ENCODE measurements at places on chromosomes 1 and 21.
A peak's percentile ranks its signal among the peaks of the same experiment; 100 is the strongest.

- DNase-seq: peak; percentile 60
Measured at GRCh38 chr1:155648207-155649147, 38.5 kb downstream of the MSTO1 start.

DNA sequence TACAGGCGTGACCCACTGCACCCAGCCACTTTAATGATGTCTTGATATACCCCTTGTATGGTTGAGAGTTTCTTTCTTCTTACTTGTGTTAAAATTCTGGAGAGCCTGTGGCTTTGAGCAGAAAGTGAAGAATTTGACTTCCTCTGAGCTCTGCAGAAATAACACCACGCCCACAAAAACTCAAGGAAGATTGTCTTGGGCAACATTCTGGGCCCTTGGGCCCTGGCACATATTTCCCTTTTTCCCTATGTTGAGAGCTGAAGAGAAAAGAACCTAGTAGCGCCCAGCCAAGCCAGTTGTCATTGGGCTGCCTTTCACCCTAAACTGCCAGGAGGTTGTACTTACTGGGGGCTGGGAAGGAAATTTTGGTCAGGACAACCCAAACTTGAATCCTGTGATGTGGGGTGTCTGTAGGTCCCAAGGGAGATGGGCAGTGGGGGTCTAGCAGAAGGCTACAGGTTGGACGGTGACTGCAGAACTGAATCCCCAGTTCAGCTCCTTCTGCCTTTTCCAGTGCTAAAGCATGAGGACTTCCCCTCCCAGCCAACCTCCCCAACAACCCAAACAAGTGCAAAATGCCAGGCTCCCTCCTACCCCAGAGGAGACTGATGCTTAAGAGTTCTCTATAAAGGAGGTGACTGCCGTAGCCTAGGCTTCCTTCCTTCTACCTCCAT is 11.7 kb upstream of the SNAPIN start:
- DNase-seq: no peak

- no peak for DNase-seq
Measured at GRCh38 chr1:59298026-59298583, 1.2 kb downstream of the FGGY start.

GRCh38 chr1:14757286-14757625 is 158.8 kb downstream of the KAZN start:
- no peak for DNase-seq

- peak; percentile 69 for DNase-seq
Measured at GRCh38 chr1:156498432-156499193, 2.0 kb downstream of the MEF2D start.

- DNase-seq: no peak
Measured at GRCh38 chr1:150730130-150730721, 9.5 kb upstream of the HORMAD1 start.

- DNase-seq: no peak
Measured at GRCh38 chr1:15070145-15070748, 83.3 kb upstream of the TMEM51 start.

- DNase-seq: no peak
Measured at GRCh38 chr1:63915121-63915520, 141.3 kb downstream of the ROR1 start.

GRCh38 chr1:59215766-59216291 is 81.1 kb upstream of the FGGY start:
- DNase-seq: no peak

DNA sequence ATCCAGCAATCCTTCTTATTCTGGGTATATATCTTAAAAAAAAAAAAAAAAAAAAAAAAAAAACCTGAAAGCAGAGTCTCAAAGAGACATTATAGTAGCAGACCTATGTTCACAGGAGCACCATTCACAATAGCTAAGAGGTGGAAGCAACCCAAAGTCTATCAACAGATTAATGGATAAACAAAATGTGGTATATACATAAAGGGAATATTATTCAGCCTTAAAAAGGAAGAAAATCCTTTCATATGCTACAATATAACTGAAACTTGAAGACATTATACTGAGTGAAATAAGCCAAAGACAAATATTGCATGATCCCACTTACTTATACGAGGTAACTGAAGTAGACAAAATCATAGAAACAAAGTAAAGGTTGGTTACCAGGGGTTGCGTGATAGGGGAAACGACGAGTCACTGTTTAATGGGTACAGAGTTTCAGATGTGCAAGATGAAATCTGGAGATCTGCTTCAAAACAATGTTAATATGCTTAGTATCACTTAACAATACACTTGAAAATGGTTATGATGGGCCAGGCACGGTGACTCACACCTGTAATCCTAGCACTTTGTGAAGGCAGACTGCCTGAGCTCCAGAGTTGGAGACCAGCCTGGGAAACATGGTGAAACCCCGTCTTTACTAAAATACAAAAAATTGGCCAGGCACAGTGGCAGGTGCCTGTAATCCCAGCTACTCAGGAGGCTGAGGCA is 29.5 kb downstream of the PIK3R3 start:
- peak; percentile 27 for DNase-seq

- no peak for DNase-seq
Measured at GRCh38 chr1:14265495-14265894, 333.0 kb upstream of the KAZN start.

DNA sequence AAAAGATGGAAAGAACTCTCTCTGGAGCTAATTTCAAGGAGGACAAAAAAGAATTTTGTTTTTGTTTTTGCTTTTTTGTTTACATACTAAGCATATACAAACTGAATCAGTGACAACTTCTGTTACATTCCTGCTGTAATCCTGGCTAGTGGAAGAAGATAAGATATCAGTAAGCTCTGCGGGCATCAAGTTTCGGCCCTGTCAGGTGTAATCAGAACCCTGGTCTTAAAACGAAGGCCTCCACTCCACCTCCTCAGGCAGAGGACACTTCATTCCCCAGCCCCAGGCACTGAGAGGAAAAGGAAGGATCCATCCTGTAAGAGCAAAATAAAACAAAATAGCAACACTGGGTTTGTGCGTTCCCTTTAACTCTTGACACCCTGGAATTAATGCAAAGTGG is 88.9 kb upstream of the ARHGAP29 start:
- DNase-seq: no peak

GRCh38 chr1:208515129-208515528 is 270.9 kb upstream of the PLXNA2 start:
- DNase-seq: no peak

DNA sequence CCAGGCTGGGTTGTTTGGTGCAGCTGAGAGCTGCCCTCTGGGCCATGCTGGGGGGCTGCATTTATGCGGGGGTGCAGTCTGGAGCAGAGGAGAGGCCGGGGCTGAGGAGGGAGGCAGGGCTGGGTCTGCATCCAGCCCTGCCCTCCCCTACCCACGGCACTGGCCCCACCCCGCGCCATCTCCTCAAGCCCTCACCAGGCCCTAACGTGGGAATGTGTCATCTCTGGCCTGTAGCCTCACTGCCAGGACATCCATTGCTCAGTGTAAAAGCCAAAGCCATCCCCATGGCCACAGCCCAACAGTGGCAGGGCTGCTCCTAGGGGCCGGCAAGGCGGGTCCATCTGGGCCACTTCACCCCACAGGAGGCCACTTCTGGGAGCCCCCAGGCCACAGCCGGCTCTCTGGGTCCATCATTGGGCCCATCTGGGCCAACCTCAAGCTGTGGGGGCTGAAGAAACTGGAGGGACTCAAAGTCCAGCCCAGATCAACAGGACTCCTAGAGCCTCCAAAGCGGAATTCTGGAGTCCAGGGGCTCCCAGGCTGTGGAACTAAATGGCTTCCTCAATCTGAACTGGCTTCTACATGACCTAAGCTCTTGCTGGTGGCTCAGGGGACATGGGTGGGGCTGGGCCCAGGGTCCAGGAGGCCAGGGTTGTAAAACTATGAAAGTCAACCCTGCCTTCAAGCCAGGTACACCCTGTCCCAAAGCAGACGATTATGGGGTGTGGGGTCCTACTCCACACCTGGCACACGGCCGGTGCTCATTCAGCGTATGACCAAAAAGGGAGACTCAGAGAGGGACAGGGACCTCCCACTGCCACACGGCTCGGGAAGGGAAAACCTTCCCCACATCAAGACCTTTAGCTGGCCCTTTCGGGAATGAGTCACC is 32.6 kb downstream of the RUNX3 start:
- peak; percentile 15 for DNase-seq

- DNase-seq: no peak
Measured at GRCh38 chr1:56345831-56346230, 233.5 kb downstream of the PLPP3 start.

DNA sequence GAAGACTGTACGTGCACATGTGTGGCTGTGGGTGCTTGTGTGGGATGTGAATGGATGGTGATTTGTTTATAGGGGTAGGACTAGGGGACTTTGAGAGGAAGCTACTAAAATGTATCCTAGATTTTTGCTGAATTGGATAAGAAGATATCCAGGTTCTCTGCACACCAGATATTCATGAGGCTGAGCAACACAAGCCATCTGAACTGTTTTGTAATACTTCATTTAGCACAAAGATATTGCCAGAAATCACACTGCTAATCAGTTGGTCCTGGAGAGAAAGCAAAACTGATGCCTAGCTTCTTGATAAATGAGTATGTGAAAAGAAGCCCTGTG is 135.3 kb downstream of the NOS1AP start:
- DNase-seq: no peak

DNA sequence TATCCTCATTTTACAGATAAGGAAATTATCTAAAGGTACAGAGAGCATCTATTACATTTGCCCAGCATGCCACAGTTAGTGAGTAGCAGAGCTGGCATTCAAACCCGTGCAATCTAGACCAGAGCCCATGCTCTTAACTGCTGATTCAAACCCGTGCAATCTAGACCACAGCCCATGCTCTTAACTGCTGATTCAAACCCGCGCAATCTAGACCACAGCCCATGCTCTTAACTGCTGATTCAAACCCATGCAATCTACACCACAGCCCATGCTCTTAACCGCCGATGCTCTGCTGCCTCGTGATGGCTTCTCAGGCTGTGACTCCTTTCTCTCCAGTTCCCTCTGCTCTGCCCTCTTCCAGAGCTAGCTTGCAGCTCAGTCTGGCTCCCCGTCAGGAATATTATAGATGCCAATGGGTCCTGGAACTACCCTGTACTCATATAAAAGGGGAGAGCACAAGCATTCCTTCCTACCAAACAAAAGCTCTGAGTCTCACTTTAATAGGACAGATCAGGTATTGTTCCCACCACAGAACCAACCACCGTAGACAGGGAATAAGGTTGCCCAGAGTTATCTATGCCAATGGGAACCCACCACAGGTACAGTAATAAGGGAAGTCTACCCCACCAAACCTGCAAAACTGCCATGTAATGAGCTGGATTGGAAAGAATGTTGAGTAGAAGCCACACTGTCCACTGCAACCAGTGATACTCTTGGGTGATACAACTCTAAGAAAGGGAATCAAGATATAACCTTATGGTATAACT is 78.4 kb downstream of the SMYD3 start:
- no peak for DNase-seq

DNA sequence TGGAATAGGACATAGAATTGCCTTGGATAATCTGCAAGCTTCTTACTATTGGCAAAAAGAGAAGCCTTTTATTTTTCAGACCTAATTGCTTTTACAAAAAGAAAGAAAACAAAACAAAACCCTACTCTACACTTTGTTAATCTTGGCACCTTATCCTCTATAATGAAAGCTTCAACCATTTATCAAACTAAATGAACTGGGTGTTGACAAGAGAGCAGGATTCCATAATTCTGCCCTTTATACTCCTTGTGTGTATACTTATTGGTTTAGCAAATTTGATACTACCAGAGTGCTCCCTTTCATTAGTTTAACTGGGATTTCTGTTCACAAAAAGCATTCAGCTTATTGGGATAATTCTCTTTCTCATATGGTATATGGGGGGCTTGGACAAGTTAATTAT is 3.0 kb upstream of the TMCC2 start:
- no peak for DNase-seq

DNA sequence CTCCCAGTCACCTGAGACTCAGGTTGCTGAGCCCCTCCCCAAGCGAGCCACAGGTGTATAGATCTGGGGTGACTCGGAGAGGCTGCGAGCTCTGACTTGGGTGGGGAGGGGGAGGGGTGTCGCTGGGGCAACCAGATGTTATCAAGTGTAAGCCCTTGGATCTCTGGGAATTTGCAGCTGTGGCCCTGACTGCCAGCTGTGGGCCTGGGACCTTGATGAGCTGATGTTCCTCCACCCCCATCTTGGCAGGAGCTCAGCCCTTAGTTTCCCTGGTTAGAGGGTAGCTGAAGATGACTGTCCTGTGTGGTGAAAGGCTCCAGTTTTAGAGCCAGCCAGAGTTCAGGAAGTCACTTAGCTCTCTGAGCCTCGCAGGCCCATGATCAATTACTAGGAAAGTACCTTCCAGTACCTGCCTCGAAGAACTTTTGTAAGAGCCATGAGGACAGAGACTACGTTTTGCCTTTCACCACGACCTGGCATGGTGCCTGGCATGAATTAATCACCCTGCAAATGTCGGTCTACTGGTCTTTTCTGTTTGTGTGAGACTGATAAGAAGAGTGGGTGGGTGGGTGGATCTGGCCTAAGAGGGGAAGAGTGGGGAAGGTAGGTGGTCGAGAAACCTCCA is 55.8 kb downstream of the YARS1 start:
- peak; percentile 79 for DNase-seq

DNA sequence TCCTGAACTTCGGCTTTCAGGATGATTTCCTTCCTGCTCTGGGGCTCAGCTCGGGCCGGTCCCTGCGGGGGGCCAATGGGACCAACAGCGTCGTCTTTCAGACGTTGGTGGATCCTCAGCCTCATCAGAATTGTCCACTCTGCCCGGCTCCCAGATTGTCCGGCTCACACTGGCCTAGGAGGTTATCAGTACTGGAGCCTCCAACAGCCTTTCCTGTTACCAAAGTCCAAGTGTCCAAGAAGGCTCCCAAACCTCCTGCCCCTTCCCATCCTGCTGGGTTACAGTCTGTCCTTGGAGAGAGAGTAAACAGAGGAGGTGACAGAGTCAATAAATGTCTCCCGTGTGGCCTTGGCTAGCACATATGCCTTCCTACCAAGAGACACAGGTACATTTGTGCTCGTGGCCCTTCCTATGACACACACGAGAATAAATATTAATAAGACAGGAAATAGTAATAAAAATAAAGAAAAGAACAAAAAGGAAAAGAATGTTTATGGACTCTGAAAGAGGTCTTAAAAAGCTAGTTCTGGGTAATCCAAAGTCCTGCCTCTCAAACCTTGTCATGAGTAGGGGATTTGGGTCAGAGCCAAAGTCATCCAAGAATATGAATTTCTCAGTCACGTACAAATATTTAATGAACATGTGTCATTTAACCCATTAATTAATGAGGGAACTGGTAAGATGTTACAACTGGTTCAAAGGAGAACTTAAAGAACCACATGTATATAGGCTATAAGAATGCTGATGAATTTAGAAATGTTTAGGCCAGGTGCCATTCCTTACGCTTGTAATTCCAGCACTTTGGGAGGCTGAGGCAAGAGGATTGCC is 80.8 kb upstream of the SLC2A1 start:
- DNase-seq: no peak

GRCh38 chr1:93186667-93187066 is 6.1 kb downstream of the CCDC18 start:
- no peak for DNase-seq

Data from upper lobe of left lung (tissue), 6 donors.